ENCODE measurements at places on chromosomes 4 and X. TPM values are rescaled to one million over a fixed set of nuclear protein-coding genes. Genes with fewer than 3 reads are reported as not detected.

DNA sequence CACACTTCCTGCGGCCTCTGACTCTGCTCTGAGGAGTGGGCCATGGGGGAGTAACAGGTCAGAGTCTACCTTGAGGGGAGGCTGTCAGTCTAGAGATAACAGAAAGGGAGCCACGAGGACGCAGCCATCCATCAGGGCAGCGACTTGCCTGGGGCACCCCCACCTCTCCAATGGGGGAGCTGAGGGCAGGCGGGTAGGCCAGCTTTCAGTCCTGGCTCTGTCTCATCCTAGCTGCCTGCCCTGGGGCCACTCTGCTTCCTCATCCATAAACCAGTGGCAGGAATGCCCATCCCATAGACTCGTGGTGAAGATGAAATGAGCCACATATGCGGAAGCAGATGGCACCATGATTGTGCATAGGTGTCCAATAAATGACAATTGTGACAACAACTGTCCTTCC, 13.2 kb downstream of the MAGED2 start:
- H3K4me3 ChIP-seq: no peak overlapping the region
- H3K27ac ChIP-seq: no peak overlapping the region
- H3K4me1 ChIP-seq: no peaks in the 10 kb centered on the region

The SPANXN4 gene
- not detected for total RNA-seq

DNA sequence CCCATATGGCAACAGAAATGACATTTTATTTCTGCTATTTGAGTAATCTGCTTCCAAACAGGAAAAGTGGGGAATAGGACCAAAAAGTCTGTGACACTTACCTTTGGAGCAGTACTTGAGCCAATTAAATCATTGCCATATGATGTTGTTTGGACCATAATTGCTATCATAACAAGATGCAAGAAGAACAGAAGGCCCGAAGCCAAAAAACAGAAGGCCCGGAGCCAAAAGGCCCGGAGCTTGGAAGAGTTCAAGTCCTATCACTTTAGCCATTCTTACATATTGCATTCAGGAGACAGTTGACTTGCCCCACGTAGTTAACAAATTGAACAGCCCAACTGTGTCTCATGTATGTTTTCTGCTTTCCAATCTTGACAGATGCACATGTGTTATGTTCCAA, 285.6 kb downstream of the ARHGAP24 start:
- H3K27me3 ChIP-seq: no peaks in the 10 kb centered on the region
- no peaks in the 10 kb centered on the region for H3K4me1 ChIP-seq
- no peaks in the 10 kb centered on the region for H3K36me3 ChIP-seq
- DNase-seq: no peak
- no peak overlapping the region for H3K27ac ChIP-seq
- H3K4me3 ChIP-seq: no peak overlapping the region

GRCh38 chr4:114998316-114998715, 115.1 kb downstream of the NDST4 start:
- H3K27ac ChIP-seq: no peak overlapping the region
- no peaks in the 10 kb centered on the region for H3K27me3 ChIP-seq
- no peak for DNase-seq

The ZFP92 gene
- total RNA-seq: 0.29 TPM

DNA sequence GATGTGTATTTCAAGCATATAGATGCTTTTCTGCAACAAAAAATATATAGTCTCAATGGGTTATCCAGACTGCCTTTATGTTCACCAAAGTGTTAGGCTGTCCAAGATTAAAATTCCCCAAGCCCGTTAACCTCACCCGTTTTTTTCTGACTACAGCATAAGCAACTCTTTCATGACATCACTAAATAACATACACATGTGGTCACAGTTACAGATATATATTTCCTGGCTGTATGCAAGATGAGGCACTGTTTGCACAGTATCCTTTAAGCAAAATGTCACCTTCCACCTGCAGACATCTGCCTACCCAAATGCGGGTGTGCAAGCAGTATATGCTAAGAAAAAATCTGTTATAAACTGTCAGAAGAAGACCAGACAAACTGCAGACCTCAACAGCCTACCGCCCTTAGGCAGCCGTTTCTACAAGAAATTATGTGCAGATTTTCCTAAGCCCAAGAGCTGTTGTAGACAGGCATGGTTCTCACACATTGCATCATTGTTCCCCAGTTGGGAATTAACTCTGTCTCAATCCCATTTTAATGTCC, 183.1 kb upstream of the MXRA5 start:
- no peaks in the 10 kb centered on the region for H3K36me3 ChIP-seq
- DNase-seq: no peak
- H3K27me3 ChIP-seq: no peaks in the 10 kb centered on the region
- no peak overlapping the region for H3K4me3 ChIP-seq
- no peak overlapping the region for H3K27ac ChIP-seq

- no peaks in the 10 kb centered on the region for H3K36me3 ChIP-seq
- no peak overlapping the region for H3K4me3 ChIP-seq
- no peaks in the 10 kb centered on the region for H3K27me3 ChIP-seq
- H3K27ac ChIP-seq: no peak overlapping the region
- no peaks in the 10 kb centered on the region for H3K4me1 ChIP-seq
These were observed 10.3 kb upstream of the AKAP17A start for GRCh38 chrX:1581132-1581531.

The SOD3 gene
- total RNA-seq: 77.3 TPM
